ENCODE measurements at places on chromosomes 13 and 19.

GRCh38 chr19:4080473-4080872 is 13.8 kb upstream of the ZBTB7A start:
- DNase-seq, result no peak

DNA sequence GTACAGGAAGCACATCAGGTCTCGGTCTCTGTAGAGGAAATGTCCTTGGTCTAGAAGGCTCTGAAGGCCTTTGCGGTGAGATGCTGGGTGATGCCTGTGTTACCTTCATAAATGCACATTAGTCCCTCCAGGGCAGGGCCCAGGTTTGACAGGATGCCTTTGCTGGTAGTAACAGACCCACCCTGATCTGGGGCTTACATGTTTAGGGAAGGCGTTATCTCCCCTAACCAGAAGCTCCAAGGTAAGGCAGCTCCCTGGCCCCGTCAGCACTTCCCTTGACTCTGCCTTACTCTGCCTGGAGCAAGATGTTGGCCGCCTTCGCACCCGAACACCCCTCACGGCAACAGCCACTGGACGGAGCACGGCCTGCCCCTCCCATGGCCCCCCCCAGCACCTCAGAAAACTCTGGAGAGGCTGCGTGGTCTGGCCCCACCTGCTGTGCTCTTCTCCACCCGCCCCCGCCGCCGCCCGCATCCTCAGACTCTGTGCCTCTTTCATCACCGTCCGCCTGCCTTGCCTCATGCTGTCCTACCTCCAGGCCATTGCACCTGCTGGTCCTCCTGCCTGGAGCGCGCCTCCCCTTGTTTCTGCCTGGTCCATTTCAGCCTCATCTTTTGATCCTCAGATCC is 9.1 kb downstream of the AP2A1 start:
- no peak for DNase-seq

- DNase-seq, result no peak
Measured at GRCh38 chr19:33192010-33192409, 2.1 kb upstream of the LRP3 start.

- DNase-seq, result no peak
Measured at GRCh38 chr13:51923983-51924539, 62.3 kb downstream of the CCDC70 start.

- no peak for DNase-seq
Measured at GRCh38 chr13:105184201-105184600, 1351.3 kb downstream of the EFNB2 start.

DNA sequence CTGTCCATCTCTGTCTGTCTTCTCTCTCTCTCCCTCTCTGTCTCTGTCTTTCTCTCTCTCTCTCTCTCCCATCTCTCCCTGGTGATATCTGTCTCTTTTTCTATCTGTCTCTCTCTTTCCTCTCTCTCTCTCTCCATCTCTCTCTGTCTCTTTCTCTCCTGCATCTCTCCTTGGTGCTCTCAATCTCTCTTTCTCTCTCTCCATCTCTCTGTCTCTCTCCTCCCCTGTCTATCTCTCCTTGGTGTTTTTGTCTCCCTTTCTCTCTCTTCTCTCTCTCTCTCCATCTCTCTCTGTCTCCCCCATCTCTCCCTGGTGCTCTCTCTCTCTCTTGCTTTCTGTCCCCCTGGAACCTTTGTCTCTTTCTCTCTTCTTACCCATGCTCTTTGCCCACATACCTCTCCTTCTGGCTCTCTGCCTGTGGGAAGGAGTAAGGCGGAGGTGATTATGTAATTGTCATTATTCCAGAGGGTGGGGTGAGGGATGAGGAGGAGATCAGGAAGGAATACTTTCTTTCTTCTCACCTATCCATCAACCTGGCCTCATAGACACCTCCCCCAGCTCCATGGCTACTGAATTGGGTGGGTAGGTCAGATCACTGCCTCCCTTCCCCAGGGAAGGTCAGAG is 30.9 kb upstream of the CYP2B6 start:
- no peak for DNase-seq

- DNase-seq, result no peak
Measured at GRCh38 chr19:33350538-33351309, 22.8 kb upstream of the CEBPG start.

- DNase-seq, result no peak
Measured at GRCh38 chr13:104779311-104779993, 1713.2 kb upstream of the SLC10A2 start.

- no peak for DNase-seq
Measured at GRCh38 chr13:60226507-60226906, 62.8 kb upstream of the DIAPH3 start.

- DNase-seq, result no peak
Measured at GRCh38 chr13:102220681-102221228, 181.1 kb downstream of the FGF14 start.

- DNase-seq, result no peak
Measured at GRCh38 chr13:29954082-29955028, 103.9 kb upstream of the UBL3 start.

DNA sequence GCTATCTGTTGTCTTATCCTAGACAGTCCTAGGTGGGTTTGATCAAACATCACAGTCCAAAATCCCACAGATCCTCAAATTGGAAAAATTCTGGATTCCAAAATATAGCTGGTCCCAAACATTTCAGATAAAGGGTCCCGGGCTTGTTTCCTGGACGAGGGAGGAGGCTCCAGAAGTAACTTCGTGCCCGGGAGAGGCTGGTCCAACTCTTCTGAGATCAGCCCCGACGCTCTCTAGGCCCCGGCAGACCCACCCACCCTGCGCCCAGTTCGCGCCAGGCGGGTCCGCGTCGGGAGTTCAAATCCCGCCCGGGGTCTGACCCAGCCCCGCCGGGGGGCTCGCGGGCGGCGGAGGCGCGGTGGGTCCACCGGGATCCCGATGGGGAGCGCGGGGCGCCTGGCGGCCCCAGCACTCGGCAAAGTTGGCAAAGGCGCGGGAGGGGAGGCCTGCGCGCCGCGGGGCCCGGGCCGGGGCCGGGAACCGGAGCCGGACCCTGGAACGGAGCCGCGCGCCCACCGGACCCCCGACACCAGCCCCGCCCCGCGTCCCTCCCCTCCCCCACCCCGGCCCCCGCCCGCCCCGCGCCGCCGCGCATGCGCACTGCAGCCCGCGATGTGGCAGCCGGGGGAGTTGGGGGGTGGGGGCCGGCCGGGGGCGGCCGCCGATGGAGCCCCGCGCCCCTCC is 513 bp downstream of the MIER2 start:
- no peak for DNase-seq

- no peak for DNase-seq
Measured at GRCh38 chr13:62483774-62484173, 1068.1 kb upstream of the PCDH20 start.

GRCh38 chr13:59748046-59748445 is 415.7 kb downstream of the DIAPH3 start:
- no peak for DNase-seq

DNA sequence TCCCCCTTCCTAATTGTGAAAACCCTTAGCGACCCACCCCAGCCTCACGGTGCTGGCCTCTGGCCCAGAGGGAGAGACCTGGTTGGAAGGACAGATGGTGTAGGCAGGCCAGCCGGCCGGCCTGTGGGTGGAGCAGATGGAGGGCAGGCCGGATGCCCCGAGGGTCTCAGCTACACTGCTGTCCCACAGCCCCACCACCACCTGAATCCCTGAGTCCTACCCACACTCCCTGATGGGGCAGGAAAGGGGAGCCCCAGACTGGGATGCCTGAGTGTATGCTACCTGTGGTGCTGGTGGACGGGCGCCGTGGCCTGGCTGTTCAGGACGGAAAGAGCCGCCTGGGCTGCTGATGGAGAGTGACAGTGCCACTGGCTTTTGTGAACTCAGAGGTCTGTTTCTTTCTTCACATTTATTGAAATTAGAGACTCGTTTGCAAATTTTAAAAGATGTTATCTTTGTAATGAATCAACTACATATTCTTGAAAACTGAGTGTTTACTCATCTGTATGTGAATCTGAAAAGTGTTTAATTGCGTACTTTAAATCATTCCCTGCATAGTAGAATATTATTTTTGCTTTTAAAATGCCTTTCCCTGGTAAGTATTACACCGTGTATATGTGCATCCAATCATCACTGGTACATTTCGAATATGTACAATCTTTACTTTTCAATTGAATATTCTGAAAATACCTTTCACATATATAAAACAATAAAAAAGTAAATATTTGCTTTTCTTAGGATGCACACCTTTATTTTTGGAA is 35.7 kb downstream of the TFDP1 start:
- DNase-seq, result no peak

DNA sequence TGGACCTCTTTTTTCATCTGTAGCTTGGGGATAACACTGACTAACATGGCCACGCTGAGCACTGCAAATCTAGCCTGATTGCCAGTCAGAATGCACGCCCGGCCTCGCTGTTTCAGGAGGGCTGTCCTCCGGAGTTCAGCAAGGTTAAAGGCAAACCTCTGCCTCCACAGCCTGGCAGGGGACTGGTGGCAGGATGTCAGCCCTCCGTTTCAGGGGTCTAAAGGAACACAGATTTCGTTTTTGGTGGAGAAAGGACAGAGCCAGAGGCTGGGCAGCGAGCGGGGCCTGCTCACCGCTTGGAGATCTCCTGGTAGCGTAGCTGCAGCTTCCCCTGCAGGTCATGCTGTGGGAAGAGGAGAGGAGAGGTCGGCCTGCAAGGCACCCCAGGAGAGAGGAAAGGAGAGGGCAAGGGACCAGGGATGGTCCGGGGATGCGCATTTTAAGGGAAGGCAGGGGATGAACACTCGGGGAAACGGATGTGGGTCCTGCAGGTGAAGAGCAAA is 560 bp downstream of the NDUFA7 start:
- no peak for DNase-seq

- DNase-seq, result no peak
Measured at GRCh38 chr19:39411081-39411831, 1.2 kb upstream of the PLEKHG2 start.

DNA sequence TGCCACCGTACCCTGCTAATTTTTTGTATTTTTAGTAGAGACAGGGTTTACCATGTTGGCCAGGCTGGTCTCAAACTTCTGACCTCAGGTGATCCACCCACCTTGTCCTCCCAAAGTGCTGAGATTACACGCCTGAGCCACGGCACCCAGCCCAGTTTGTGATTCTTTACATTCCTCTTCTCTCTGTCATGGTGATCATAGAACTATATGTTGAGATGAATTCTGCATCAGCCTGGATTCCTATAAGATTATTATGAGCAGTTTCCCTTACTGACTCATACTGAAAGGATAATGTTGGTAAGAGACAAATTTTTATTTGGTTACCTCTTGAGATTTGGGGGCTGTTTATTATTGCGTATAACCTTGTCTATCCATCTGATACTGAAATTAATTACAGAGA is 121.5 kb upstream of the CSNK1A1L start:
- DNase-seq, result no peak

DNA sequence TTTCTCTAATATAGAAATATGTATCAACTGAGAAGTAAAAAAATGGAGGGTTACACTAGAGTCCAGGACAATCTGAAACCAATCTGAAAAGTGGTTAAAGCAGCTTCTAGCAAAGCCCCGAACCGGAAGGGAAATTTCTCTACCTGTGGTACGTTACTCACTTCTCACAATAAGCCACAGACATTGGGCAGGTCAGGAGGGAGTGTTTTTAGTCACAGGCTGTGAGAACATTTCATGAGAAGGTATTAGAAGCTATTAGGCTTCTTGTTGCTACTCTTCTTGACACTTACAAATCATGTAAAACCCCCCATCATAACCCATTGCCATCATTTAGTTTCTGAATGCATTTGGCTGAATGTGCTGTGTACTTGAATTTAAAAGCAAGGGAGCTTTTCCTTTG is 120.9 kb downstream of the NUFIP1 start:
- no peak for DNase-seq

- DNase-seq, result no peak
Measured at GRCh38 chr13:41148419-41149283, 16.0 kb upstream of the KBTBD6 start.

DNA sequence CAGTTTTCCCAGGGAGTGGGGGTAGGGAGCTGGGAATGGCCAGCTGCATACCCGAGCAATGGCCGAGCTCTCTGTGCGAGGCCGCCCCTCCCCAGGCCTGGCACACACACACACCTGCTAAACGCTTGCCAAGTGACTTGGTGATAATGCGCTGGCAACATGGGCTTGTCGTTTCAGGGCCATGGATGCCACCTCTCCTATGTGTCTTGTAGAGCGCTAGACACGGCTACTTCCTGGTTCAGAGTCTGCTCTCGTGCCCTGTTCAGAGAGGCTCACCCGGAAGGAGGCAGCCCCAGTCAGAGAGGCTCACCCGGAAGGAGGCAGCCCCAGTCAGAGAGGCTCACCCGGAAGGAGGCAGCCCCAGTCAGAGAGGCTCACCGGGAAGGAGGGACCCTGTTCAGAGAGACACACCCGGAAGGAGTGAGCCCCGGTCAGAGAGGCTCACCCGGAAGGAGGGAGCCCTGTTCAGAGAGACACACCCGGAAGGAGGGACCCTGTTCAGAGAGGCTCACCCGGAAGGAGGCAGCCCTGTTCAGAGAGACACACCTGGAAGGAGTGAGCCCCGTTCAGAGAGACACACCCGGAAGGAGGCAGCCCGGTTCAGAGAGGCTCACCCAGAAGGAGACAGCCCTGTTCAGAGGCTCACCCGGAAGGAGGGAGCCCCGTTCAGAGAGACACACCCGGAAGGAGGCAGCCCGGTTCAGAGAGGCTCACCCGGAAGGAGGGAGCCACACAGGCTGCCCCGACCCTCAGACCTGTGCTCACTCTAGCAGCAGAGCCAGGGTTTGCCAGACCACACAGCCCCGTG is 4.2 kb downstream of the ADPRHL1 start:
- no peak for DNase-seq

- DNase-seq, result no peak
Measured at GRCh38 chr13:113905018-113905417, 41.1 kb upstream of the GAS6 start.

DNA sequence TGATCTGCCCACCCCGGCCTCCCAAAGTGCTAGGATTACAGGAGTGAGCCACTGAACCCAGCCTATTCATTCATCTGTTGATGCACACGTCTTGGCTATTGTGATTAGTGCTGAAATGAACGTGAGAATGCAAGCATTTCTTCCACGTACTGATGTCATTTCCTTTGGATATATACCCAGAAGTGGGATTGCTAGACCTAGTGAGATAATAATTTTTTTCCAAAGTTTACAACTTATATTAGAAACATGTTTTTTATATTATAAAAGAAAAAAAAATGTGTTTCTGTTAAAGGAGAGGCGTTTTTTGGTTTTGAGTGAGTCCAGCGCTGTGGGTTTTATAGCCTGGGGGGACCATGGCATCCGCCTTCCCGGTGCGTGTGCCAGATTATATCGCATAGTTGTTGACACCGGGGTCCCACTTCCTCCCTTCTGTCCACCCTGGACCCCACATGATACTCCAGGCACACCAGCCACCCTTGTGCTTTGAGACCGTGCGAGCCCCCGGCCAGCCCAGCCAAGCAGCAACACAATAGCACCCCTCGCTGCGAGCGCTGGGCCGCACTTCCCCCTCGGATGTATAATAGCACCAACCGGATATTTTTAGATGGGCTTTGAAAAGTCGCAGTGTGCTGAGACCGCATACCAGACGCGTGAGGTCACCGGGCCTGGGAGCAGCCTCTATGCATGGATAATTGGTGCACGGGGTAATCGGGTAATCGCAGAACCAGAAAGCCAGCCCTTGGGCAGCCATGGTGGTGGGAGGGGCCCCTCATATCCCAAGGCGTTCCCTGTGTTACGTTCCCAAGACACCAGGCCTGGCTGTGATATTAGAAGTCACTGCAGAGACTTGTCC is 59.6 kb downstream of the MYO9B start:
- DNase-seq, result no peak

Measured in activated CD8-positive, alpha-beta memory T cell treated with anti-CD3 and anti-CD28 coated beads for 1 hour (primary cell).